ENCODE measurements at places on chromosomes 5 and 9.
A peak's percentile ranks its signal among the peaks of the same experiment; 100 is the strongest.

DNA sequence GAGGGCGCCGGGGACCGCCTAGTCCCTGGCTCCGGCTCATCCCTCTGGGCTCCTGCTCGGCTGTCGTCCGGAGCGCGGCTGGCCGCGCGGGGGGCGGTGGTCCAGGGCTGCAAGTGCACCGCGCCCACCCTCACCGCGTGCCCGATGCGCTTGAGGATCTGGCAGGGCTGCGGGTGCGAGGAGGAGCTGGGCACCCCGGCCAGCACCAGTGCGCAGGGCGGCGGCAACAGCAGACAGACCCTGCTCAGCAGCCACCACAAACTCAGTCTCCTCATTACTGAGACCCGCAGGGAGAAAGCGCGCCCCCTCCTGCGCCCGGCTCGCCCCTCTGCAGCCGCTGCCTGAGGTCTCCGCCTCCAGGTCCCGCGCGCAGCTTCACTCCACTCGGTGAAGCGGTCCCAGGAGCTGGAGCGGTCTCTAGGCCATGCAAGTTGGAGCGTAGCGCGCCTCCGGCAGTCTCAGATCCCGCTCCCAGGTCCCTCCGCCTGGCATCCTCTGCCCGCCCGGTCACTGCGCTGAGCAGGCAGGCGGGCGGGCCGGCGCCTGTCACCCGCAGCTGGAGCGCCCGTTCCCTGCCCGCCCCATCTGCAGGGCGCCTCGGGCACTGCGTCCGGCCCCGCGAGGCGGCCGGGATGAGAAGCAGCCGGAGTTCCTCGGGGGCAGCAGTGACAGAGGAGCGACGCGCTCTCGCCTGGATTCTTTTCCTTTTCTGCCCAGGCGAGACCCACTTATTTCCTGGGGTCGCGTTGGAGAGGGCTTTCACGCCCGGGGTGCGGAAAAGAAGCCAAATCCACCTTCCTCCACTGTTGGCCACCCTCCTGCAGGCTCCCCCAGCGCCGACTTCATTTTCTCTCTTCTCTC is 512 bp downstream of the GRIN3A start:
- DNase-seq: peak; percentile 62

DNA sequence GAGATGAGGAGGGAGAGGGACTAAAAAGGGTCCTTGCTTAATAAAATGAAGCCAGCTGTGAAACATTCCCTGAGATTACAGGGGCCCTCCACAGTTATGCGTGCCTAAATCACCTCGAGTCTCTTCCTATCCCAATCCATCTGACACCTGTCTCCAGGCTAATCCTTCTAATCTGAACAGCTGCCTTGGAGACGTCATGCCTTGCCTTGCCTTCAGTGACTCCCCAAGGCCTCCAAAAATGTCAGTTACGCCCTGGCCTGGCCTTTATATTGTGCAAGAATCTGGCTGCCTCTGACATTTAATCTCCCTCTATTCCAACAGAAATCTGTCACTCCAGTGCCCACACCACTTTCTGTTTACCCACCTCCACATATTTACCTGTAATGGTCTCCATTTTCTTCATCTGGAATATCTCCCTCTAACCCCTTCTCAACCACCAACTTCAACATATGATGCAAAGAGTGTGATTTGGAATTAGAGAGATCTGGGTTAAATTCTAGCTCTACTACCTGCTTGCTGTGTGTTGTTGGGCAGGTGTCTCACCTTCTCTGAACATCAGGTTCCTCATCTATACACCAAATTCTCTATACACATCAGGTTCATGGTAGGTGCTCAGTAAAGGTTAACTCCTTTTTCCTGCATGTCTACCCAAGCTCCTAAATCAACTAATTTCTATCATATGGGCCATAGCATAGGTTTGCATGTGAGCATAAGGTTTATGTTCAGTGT is 57.9 kb downstream of the PTCD2 start:
- no peak for DNase-seq

- DNase-seq: no peak
Measured at GRCh38 chr9:134868751-134869553, 11.7 kb upstream of the FCN2 start.

- no peak for DNase-seq
Measured at GRCh38 chr5:137856916-137857862, 10.5 kb upstream of the MYOT start.

GRCh38 chr9:94779693-94780290 is 53.3 kb downstream of the AOPEP start:
- DNase-seq: no peak

DNA sequence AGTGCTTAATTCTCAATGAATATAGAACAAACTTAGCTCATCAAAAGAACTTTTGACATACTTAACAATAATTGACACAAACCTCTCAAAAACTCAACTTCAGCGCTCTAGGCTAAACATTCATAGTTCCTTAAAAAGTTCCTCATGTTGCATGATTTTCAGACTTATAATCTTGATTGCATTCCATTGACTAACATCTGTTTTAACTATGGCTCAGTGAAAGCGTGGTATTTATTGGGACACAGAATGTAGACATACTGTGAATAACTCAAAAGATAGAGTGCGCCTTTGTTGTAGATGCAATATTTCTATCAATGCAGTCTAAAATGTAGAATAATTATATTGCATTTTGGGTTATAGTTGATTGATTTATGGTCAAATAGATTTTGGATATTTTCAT is 227.1 kb upstream of the HAPLN1 start:
- DNase-seq: no peak

DNA sequence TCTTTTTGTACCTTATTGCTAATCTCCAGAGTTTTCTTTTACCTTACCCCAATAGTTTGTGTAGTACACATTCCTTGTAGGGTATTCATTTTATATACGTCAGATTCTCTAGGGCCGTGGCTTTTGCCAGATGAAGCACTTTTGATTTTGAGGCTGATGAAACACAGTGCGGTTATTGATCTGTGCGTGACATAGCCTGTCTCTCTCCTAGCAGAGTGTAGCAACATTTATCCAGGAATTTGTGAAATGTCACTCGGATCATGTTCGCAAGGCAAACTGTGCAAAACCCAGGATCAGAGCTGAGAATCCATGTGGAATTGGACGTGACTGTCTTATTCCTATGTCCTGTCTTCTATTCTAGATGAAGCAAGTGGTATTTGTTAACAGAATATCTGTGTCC is 142.0 kb upstream of the SH3GL2 start:
- no peak for DNase-seq

GRCh38 chr5:67095346-67096171 is 101.0 kb downstream of the CD180 start:
- no peak for DNase-seq

- DNase-seq: no peak
Measured at GRCh38 chr5:126004636-126005035, 418.6 kb upstream of the GRAMD2B start.

DNA sequence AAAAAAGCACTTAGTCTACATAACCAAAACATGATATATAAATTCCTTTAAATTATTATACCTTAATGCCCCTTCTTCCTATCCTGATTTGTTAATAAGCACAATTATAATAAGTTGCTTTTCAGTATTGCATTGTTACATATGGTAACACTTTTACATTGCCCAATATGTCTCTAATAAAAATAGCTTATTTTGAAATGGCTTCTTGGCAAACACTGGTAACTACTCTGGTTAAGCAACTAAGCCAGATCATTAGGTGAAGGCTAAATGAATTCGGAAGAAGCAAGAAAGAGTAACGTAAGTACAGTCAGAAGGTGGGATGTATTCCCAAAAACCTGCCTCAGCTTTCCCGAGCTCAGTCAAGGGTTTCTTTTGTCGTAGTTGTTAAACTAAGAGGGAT is 85.3 kb downstream of the TTC39B start:
- DNase-seq: no peak

GRCh38 chr5:6553972-6554371 is 78.9 kb downstream of the NSUN2 start:
- DNase-seq: no peak

GRCh38 chr9:83355729-83356151 is 182.5 kb downstream of the FRMD3 start:
- DNase-seq: no peak

GRCh38 chr5:79513308-79513703 is 628 bp downstream of the HOMER1 start:
- peak; percentile 64 for DNase-seq

- peak; percentile 56 for DNase-seq
Measured at GRCh38 chr5:168865968-168866367, 286.8 kb upstream of the PANK3 start.

DNA sequence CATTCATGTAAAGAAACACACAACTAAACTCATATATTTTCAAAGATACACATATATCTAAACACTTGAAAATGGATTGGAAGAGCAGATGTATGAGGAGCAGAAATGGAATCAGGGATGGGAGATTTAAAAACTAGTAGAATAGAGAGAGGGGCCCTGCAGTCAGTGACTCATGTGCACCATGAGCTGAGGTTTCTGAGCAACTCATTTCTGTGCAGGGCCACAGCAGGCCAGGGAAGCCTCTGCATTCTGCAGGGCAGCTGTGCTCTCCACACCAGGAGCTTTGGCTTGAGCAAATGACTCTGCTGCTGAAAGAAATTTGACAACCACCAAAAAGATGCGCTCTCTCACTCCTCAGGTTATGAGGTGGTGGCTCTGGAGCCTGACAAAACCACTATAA is 27.1 kb downstream of the LHX6 start:
- no peak for DNase-seq
